ENCODE measurements at places on chromosomes 13 and 19.
A peak's percentile ranks its signal among the peaks of the same experiment; 100 is the strongest.

DNA sequence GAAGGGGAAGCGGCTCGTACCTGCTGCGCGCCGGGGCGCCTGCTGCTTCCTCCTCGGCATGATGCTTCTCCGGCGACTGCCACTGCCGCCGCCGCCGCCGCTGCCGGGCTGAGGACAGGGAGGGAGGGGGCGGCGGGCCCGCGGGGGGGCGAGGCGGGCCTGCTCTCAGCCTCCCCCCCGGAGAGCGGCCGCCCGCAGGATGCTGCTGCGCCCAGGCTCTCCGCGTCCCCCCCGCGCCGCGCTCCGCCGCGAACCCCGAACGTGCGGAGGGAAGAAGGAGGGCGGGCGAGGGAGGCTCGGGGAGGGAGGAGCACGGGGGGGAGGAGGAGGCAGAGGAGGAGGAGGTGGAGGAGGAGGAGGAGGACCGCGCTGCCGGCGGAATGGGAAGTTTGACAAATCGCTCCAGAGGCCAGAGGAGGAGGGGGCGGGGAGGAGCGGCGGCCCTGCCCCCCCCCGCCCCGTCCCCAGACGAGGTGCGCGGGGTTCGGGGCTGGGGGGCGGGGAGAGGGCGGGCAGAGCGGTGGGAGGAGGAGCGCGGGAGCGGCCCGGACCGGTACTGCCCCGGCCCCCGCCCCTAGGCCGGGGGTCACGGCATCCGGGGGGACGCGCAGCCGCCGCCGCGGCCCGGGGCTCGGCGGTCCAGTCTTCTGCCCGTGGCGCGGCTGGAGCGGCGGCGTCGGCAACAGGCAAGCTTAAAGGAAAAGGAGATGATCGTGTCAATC is at the start of gene TSHZ3:
TSHZ3 (minus strand) TSS at position 277 of the 722 bp plus-strand sequence; CDS start at position 60, 217 bp downstream.
- peak; percentile 38 for DNase-seq

GRCh38 chr19:38425810-38426466 is at the start of gene RASGRP4:
Gene RASGRP4 (minus strand): TSS chr19:38426219. CDS start chr19:38426091, 128 bp downstream.
- peak; percentile 55 for DNase-seq

DNA sequence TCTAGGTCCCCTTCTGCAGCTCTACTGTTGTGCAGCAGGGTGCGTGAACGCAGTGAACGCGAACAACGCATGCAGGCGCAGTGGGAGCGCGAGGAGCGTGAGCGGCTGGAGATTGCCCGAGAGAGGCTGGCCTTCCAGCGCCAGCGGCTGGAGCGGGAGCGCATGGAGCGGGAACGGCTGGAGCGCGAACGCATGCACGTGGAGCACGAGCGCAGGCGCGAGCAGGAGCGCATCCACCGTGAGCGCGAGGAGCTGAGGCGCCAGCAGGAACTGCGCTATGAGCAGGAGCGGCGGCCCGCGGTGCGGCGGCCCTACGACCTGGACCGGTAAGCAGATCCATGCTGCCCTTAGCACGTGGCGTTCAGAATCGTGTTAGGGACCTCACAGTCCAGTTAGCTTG is 18.8 kb downstream of the MICOS13 start:
- DNase-seq = no peak

DNA sequence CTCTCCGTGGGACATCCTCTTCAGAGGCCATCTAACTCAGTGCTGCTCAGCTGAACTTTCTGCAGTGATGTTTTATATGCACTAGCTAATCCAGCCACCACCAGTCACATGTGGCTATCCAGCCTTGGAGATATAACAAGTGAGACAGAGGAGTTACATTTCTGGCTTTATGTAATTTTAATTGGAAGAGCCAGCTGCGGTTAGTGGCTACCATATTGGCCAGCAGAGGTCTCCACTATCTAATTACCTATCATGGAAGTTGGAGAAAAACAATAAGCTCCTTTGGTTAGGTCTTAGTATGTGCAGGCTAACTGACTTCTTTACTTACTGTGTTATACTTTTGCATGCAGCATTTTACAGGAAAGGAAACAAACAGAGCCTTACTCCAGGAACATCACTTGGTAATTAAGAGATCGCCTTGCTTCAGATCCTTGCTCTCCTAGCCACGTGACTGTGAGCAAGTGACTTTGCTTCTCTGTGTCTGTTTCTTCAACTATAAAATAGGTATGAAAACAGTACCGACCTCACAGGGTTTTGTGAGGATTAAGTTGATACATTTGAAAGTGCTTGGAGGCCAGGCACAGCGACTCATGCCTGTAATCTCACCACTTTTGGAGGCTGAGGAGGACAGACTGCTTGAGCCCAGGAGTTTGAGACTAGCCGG is 1.6 kb upstream of the KLK10 start:
- DNase-seq = peak; percentile 25

- no peak for DNase-seq
These were observed 58.5 kb downstream of the DGKH start for GRCh38 chr13:42106998-42107397.

DNA sequence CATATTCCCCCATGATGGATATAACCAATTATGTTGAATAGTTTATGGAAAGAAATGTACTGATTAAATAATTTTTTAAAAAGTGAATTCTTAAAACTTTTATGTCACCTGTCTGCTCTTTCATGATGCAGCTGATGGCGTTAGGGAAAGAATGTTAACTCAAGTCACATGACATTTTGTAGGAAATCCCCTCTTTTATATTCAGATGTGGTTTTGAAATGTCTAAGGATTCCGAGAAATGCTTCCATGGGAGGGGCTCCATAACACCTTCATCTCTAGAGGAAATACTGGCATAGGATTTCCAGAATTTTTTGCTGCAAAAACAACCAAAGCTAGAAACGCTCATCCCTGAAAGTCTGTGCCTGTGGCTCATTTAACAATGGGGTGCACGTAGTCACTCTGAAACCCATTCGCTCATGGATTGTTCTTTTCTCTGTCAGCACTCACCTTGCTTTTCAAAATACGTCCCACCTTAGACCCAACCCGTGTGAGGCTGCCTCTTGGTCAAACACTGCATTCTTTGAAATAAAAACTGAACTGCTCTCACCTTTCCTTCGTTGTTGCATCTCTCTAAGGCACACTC is 288.9 kb downstream of the SHISA2 start:
- DNase-seq = no peak
